ENCODE measurements at places on chromosomes 2 and 18.

GRCh38 chr18:45617284-45617683 lies 2.0 kb downstream of the SLC14A2 start:
- no peak for DNase-seq

DNA sequence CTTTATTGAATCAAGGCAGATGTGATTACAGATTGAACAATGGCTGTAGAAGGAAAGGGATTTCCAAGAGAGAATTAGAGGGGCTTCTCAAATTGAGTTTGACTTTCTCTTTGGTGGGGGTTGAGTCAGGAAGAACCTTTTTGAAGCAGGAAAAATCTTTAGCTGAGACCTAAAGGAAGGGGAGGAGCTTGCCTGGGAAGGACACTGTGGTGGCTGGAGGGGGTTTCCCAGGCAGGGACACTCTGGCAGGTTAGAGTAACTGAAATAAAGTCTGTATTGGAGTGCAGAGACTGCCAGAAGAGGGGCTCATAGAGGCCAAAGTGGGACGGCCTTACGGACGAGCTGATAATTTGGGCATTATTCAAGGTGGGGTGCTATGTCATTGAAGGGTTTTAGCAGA lies 69.3 kb downstream of the NEDD4L start:
- DNase-seq, result no peak

- no peak for DNase-seq
Observed at GRCh38 chr2:21754164-21754788, 630.5 kb downstream of the TDRD15 start.

DNA sequence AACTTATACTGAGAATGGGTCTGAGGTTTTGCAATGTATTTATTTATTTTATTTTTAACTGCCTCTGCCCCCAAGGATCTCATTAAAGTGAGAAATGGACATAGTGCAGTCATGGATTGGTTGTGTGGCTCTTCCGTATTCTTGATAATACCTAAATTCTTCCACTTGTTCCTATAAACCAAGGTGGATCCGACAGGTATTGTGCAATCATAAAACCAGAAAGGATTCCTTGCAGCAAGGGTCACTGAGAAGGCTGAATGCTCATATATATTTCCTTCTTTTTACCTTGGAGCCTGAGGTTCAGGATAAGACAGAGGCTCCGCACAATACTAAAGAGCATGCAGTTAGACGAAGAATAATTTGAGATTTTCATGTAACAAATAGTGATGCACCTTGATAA lies 826.0 kb upstream of the SOX11 start:
- no peak for DNase-seq

GRCh38 chr2:21282515-21282898 lies 158.7 kb downstream of the TDRD15 start:
- DNase-seq, result no peak

DNA sequence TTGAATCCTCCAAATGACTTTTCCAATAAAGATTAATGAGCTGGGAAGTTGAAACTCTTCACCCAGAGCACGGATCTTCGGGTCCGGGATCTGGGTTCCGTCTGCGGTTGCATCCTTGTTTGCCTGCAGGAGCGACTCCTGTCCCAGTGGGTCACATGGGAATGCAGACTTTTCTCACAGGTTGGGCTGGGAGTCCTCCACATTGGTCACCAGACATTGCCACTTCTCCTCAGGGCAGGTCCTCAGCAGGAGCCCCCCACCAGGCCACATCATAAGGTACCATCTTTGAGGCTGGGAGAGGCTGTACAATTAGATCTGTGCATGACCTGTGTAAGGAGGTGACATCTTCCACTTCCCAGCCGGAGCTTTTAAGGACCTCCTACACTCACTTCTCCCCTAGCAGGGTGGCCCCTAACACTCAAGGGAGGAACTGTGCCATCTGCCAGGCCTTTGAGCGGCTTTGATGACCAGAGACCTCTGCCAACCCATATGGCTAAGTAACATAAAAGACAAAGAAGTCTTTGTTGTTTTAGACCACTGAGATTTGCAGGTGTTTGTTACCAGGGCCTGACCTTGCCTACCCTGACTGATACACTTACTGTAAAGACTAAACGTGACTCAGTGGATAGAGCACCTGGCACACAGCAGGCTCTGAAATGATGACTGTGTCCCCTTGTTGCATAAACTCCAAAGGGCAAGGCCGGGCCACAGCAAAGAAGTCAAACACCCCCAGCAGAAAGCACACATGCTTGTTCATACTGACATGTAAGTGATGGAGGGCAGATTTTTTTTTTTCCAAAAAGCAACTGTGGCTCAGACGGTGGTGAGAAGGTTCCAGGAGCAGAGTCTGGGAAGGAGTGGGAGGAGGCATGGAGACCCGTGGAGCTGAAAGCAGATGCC lies 7.9 kb upstream of the TEX51 start:
- DNase-seq, result no peak

GRCh38 chr2:85669549-85669948 lies 1.6 kb upstream of the SFTPB start:
- DNase-seq, result no peak

- no peak for DNase-seq
Observed at GRCh38 chr2:142881619-142882018, 4.2 kb downstream of the KYNU start.
